ENCODE measurements at places on chromosomes 16 and 17. TPM values are rescaled to one million over a fixed set of nuclear protein-coding genes. Genes with fewer than 3 reads are reported as not detected.

FBF1 gene
- 3.8 TPM for total RNA-seq

DNA sequence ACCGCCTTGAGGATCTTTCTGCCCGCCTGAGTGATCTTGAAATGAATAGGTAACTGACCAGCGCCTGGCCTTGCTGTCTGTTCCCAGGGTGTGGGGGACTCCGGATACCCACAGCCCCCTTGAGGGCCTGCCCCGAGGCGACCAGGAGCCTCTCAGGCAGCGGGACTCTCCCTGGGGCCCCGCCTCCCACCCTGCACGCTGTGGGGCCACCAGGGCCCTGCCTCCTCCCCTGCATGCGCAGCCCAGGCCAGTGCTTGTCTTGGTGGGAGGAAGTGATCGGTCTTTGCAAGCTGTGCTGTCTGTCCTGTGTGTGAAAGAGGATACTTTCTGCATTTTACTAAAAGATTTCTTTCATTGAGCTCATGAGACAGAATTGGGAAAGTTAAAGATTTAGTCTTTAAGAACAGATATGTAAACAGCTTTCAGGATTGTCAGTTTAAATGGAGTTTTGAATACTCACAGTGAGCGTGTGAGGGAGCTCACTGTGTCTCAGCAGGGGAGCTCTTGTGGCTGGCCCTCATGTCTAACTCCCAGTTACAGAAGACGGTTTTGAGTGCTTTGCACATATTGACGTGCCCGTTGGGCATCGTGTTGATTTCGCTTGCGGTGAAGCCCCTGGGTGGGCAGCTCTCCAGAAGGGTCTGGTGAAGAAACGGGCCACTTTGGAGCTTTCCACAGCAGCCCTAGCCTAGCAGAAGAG lies 36.1 kb upstream of the CAPN15 start:
- no peak for DNase-seq

- DNase-seq: no peak
These were observed 28.1 kb downstream of the OGFOD1 start for GRCh38 chr16:56479469-56479868.

GRCh38 chr17:82018152-82018988 lies 4.3 kb downstream of the CENPX start:
- peak; percentile 70 for DNase-seq

DNA sequence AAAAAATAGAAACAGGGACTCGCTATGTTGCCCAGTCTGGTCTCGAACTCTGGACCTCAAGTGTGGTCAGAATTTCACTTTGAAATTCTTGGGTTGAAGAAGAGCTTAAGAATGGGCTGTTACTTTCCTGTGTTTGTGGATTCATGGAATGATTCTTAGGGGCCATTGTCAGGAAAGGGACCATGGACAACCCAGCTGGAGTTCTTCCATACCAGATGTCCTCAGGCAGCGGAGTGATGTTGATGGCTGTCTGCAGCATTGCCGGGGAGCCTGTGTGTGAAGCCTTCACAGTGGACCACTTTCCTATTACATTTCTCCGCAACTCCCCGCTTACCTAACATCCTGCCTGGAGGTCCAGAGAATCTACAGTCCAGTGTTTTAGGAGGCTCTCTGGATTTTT lies 145.9 kb downstream of the CLEC16A start:
- DNase-seq: no peak

Data from stomach (tissue), 19 donors.